ENCODE measurements at places on chromosomes 7 and 10.

DNA sequence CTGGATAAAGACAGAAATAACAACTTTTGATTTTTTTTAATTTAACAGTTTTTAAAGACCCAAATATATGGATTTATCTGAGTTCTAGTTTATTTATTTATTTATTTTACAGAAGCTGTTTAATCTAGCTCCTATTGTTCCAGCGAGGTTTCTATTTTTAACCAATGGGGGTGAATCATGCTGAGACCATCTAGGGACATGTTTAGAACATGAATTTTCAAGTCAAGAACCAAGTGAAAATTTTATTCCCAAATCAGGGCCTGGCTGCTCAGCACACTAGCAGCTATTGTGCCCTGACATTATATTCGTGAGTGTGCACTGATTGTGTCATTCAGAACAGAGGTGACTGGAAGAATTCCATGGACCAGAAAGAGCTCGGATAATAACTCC lies 24.6 kb upstream of the MPP7 start:
- no peak for DNase-seq

DNA sequence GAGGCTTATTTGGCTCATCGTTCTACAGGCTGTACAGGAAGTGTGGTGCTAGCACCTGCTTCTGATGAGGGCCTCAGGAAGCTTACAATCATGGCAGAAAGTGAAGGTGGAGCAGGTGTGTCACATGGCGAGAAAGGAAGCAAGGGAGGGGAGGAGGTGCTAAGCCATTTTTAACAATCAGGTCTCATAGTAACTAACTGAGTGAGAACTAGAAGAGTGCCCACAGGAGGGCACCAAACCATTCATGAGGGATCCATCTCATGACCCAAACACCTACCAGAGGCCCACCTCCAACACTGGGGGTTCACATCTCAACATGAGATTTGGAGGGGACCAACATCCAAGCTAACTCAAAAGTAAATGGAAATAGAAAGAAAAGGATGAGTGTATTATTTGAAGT lies 78.1 kb downstream of the CXCL12 start:
- DNase-seq, result no peak

DNA sequence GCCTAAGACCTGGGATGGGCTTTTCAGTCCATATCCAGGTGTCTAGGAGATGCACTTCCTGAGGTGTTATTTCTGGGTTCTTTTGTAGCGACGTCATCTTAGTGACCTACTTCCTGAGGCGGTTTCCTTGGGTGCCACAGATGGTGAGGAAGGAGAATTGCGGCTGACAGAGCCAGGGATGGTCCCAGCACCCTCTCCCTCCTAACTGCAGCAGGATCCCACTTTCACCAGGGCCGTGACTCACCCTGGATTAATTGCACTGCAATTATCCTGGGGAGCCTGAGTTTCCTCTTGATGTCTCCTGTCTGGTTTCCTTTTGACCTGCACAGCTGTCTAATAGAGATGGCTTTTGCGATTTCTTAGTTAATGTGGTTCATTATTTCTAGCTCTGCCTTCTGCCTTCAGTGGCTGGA lies 271.7 kb downstream of the TCF7L2 start:
- no peak for DNase-seq

DNA sequence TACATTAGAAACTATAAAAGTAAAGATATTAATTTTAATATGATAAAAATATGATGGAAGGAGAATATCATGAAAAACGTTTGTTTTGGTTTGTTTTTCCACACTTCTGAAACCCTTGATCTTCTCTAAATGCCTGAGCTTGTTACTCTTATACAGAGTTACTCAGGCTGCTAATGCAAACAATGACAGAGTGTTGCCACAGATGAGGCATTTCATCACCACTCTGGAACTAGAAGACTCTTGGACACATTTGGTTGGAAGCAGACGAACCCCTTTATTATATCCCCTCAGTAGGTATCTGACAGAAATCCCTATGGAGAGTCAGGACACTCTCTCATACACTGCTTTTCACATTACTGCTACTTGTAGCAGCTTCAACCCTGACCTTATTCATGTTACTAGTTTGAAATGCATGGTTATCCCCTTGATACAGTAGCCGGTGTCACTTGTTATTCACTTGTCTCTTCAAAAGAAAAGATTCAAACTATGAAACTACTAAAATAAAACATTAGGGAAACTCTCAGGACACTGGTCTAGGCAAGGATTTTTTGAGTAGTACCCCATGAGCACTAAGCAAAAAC lies 66.9 kb downstream of the SEMA3C start:
- no peak for DNase-seq
